ENCODE measurements at places on chromosomes 13 and 19.

- DNase-seq = no peak
These were observed 13.6 kb downstream of the HAUS8 start for GRCh38 chr19:17061691-17062090.

DNA sequence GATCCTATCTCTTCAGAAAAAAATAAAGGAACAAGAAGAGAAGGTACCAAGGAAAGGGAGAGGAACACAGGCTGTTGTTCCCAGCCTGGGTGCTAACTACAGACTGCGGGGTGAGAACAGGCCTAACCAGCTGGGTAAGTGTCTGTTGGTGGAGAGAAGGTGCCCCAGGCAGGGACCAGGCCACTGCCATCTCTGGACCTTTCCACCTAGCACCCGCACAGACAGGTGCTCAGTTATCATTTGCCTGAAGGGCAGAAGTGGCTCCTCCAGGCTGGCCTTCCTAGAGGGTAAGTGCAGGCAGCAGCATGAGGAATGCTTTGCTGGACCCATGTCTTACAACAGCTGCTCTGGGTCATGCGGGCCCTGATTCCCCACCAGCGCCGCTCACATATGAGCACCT is 10.1 kb downstream of the DNMT1 start:
- DNase-seq = no peak

- DNase-seq = no peak
These were observed 698.7 kb upstream of the ARGLU1 start for GRCh38 chr13:107266657-107267056.

GRCh38 chr19:11268783-11269267 is 6.5 kb upstream of the DOCK6 start:
- DNase-seq = no peak

DNA sequence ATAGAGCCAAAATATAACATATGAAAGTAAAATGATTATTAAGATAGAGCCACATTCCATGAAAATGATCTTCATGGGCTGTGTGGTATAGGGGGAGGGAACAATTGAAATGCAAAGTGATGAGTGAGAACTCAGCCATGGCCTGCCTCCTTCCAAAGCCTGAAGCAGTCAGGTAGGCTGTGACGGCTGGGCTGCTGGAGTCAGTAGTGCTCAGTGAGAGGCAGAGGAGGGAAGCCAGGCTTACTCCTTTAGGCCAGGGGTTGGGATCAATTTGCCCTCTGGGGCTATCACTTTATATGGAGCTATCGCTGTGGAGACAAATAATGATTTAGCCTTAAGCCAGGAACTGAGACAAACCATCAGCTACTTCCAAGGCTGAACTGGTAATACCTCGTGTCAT is 654.9 kb downstream of the FGF9 start:
- DNase-seq = peak; percentile 57

- no peak for DNase-seq
These were observed 174.5 kb downstream of the KCTD12 start for GRCh38 chr13:76711550-76712182.

- peak; percentile 27 for DNase-seq
These were observed 201.0 kb upstream of the RXFP2 start for GRCh38 chr13:31538067-31539042.

GRCh38 chr13:46303742-46304385 is 83.2 kb downstream of the RUBCNL start:
- no peak for DNase-seq

DNA sequence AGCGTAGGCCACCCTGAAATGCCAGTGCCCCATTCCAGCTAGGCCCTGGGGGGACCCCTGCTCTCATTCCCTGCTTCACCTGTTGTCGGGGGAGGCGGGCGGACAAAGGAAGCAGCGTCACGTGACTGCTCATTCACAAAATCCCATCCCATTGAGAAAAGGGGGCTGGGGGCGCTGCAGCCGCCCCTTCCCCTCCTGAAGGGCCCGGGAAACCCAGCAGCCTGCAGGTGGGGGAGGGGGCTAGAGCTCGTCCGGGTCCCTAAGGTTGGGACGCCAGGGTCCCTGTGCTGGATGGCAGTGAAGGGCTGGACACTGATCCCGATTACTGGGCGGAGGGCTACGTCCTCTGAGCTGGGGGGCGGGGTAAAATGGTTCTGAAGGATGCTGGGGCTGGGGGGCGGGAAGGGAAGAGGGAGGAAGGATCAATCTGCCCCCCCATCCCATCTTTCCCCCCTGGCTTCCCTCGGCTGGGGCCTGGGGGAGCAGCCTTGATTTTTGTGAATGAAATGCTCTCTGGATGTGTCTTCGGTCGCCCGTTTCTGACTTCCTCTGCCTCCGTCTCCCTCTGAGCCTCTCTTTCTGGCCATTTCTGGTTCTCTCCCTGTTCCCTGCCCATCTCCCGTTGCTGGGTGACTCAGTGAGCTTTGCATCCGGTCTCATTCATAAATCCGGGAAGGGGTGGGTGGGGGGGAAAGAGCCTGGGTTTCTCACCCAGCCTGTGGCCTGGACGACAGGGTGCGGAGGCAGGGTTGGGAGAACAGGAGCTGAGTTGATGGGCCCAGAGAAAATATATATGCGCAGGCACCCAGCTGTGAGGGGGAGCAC is 816 bp downstream of the SPRED3 start:
- no peak for DNase-seq

GRCh38 chr19:16462757-16463250 is 9.0 kb downstream of the EPS15L1 start:
- no peak for DNase-seq

- DNase-seq = no peak
These were observed 296.6 kb downstream of the RFC3 start for GRCh38 chr13:34114581-34114980.

DNA sequence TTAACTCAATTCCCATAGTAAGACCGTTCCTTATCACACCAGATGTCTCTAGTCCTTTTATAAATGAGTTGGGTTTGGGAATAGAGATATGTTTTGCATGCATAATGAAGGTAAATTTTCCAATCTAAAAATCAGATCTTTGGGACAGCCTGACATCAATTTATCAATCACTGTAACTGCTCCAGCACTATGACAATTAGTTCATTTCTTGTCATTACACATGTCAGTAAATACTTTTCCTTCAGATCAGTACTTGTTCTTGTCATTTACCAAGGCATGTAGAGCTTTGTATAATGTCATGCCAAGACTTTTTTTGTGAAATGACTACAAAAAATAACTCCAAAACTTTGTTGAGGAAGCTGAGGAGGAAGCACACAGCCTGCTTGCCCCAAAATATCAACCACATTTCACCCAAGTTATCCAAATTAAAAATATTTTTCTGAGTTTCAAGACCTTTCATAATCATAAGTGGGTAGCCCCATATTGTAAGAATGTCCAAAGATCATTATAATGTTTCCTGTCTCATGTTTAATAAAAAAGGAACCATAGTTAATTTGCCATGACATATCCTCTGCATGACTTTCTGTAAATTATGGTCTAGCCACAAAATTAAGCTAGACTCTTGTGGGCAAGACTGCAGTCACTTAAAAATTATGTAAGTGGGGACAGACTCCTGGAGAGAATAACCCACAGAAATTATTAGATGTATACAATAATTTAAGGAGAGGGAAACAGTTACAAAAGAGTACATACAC is 586.8 kb downstream of the TBC1D4 start:
- DNase-seq = no peak

DNA sequence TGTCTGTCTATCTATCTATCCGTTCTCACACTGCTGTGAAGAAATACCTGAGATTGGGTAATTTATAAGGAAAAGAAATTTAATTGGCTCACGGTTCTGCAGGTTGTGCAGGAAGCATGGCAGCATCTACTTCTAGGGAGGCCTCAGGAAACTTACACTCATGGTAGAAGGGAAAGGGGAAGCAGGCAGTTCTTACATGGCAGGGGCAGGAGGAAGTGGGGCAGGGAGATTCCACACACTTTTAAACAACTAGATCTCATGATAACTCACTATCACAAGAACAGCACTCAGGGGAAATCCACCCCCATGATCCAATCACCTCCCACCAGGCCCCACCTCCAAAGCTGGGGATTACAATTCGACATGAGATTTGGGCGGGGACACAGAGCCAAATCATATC is 105.3 kb downstream of the SLC10A2 start:
- no peak for DNase-seq

DNA sequence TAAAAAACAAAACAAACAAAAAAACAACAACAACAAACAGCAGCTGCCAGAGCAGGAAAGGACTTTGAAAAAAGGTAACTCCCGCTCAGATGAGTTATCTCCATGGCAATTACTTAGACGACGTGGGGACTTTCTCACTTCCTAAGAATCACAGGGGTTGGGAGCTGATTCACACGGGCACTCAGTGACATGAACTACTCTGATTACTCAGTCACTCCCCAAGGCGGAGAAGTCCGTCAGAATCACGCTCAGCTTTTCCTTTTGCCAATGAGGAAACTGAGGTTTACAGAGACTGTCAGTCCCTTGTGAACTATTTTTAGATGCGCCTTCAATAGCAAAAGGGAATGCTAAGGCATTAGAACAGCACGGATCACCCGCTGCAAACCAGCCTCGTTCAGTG is 32.3 kb upstream of the MATK start:
- no peak for DNase-seq

DNA sequence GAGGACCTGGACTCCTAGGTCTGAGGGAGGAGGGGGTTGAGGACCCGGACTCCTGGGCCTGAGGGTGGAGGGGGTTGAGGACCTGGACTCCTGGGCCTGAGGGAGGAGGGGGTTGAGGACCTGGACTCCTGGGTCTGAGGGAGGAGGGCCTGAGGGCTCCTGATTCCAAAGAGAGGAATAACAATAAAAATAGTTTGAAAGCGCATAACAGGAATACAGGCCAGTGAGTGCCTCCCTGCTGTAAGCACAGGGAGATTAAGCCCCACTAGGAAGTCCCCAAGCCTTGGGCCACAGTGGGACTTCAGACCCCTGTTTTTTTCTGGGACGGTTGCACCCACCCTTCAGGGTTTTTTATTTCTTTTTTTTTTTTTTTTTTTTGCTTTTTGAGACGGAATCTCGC is 1.2 kb upstream of the SBK2 start:
- no peak for DNase-seq

- DNase-seq = peak; percentile 25
These were observed at the start of gene SERP2 for GRCh38 chr13:44373601-44374347. SERP2 (plus strand) TSS chr13:44373824; CDS start chr13:44374026, 202 bp downstream.

GRCh38 chr13:83378908-83379307 is 503.4 kb downstream of the SLITRK1 start:
- DNase-seq = no peak

- DNase-seq = peak; percentile 84
These were observed 7.6 kb downstream of the MTIF3 start for GRCh38 chr13:27442797-27443196.

- no peak for DNase-seq
These were observed 98.6 kb downstream of the GADD45B start for GRCh38 chr19:2574478-2574931.

DNA sequence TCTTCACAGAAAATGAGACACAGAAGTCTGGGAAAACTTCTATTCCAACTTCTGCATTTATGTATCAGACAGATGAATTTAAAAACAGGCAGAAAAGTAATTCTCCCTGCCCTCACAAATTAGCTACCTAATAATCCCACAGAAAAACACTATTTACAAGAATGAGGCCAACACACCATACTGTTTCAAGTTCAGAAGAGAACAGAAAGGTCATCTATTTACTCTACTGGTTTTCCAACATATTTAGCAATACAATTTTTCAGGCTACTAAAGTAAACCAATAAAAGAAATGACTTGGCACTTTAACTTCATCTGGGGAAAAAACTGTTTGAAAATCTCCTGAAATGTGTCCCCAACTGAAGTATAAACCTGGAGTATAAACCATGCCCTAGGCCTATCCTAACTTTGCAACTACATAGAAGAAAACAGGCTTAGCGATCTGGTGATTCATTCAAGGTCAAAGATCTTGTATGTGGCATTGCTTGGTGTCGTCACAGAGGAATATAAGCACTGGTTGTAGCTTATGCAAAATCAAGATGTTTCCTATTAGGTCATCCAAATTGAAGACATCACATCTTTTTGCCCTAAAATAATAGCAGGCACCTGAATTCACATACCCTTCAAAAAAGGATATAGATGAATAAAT is 20.1 kb upstream of the EBPL start:
- no peak for DNase-seq

DNA sequence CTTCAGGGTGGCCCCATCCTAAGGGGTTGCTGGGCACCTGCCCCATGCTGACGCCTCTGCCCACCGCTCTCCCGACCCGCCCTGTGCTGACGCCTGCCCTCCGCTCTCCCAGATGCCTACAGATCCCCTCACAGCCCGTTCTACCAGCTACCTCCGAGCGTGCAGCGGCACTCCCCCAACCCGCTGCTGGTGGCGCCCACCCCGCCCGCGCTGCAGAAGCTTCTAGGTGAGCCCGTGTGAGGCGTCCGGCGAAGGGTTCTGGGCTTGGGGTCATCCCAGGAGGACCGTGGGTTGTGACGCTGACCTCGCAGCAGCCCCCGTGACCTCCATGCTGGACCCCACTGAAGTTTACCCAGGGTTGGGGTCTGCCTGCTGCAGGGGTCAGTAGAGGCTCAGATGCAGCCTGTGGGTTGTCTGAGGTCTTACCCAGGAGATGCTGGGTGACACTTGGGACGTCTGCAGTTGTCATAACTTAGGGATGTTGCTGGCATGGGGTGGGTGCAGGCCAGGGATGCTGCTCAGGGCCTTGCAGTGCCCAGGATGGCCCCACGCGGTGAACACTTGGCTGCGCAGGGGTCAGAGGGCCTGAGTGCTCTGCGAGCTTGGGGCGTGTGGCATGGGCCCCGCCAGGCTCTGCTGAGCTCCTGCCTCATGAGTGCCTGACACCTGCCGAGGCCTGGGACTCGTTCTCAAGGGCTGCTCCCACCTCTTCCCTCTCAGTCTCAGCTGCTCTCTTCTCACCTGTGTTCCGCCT is 25.0 kb downstream of the PLEKHJ1 start:
- no peak for DNase-seq

DNA sequence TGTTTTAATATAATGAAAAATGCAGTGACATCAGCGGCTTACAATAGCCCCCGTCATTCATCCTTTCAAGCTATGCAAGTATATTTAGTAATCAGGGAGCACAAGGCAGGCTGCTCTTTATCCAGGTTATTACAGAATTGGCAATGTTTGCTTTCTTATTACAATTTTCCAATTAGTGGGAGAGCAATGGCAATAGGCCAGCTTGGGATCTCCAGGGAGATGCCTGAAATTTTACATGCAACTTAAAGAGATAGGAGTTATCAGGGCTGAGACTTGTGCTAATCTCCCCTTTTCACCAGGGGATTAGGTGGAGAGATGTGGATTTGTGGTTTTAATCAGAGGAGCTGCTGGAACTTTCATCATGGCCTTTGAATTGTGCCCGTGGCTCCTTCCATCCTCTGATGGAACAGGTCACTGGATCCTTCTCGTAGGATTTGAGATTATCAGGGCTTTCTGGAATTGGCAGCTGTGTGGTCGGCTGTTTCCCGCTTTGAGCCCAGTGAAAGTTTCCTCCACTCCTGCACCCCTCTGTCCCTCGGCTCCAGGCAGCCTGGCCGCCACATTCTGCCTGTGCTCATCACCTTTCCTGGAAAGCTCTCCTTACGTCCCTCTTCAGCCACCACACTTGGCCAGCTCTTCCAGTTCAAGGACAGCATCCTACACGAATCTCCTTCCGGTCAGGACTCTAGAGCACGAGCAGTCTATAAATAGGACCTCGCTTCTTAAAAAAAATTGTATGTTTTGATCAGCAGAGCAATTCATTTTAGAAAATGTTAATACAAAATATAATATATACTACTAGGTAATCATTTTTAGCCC is 47.0 kb downstream of the CBY2 start:
- DNase-seq = no peak

GRCh38 chr13:110624766-110625756 is 9.7 kb downstream of the NAXD start:
- no peak for DNase-seq

- DNase-seq = no peak
These were observed 40.6 kb downstream of the SUGP2 start for GRCh38 chr19:18992696-18993095.

Data from NCI-H526 treated with DMSO at 0.1 percent for 48 hours (cell line).